Activated CD4-positive, alpha-beta T cell treated with anti-CD3 and anti-CD28 coated beads, Interleukin-2, amount 10 ng/mL, durations not matched to agents 7 days and 5 days (primary cell): ENCODE measurements at places on chromosomes 1 and 21.

DNA sequence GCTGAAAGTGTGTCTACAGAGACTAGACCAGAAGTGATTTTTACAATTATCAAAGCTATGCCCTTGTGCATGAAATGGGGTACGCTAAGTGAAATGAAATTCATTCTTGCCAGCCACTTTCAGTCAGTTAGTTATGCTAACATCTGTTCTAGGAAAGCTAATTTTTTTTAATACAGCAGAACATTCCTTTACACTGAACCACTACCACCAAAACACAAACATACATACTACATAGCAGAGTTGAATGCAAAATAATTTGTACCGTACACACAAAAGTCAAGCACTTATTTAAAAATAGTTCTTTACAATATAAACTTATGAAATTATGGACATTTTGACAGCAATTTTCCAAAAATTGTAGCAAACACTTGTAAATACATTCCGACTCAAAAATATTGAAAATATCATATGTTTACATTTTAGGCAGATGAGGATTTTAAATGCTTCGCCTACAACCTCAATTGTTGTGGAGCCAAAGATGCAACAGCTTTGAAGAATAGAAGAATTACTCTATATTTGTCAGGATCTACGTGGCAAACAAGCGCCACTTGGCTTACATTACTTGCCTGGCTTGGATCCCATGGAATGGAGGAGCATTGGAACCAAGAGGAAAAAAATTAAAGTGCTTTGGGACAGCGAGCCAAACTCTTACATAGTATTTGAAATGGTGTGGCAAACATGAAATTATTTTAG is 30.6 kb downstream of the WLS start:
- DNase-seq: no peak

DNA sequence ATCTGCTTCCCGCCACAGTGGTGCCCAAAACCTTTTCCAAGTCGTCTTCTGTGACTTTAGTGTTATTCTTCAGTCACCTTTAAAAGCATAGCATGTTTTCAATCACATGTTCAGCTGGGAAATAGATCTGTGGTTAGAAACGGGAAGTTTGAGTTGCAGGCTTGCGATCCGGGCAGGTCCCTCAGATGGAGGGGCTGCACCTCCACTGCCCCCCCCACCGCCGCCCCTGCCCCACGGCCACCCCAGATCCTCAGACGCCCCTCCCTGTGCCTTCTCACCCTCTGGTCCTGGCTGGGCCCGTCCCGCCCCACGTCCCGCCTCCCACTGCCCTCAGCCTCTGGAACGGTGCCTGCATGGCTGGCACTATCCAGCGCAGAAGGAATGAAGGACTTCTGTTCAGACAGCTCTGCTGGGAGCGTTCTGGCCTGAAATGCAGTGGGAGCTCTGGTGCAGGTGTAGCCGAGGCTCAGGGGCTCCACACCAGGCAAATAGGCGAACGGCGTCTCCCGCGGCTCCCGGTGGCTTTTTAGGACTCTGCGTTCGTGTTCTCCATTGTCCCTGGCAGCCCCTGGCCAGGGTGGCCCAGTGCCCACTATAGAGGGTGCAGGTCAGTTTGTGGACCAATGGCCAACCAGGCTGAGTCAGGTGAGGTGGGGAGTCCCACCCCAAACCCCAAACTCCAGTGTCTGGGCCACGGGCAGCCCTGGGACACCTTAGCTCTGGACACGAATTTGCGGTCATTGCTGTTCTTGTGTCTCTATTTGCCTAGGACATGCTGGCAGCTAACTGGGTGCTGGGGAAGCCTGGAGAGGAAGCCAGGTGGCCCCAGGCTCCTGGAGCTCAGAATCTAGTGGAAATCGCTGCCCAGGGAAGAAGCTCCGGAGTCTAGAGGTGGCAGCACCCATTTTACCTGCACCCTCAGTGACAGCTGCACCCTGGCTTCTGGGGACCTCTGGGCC is 67.1 kb downstream of the FAAP20 start:
- DNase-seq: no peak

DNA sequence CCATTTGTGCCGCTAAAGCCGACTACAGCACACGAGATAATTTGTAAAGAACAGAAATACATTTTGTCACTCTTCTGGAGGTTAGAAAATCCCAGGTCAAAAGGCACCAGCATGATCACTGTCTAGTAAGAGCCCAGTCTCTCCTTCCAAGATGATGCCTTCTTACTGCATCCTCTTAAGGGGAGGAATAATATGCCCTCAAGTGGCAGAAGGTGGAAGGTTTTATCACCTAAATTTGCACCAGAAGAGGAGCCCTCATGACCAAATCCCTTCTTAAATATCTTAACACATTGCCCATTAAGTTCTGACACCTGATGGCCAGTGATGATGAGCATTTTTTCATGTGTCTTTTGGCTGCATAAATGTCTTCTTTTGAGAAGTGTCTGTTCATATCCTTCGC is 326.7 kb upstream of the RGS18 start:
- DNase-seq: no peak

GRCh38 chr1:218617986-218618385 is 272.9 kb downstream of the TGFB2 start:
- DNase-seq: no peak

GRCh38 chr1:230490436-230490835 is 64.3 kb upstream of the PGBD5 start:
- DNase-seq: no peak

- DNase-seq: no peak
Measured at GRCh38 chr1:210724768-210725167, 396.1 kb downstream of the HHAT start.

- no peak for DNase-seq
Measured at GRCh38 chr21:36454093-36454531, 25.8 kb downstream of the CLDN14 start.

DNA sequence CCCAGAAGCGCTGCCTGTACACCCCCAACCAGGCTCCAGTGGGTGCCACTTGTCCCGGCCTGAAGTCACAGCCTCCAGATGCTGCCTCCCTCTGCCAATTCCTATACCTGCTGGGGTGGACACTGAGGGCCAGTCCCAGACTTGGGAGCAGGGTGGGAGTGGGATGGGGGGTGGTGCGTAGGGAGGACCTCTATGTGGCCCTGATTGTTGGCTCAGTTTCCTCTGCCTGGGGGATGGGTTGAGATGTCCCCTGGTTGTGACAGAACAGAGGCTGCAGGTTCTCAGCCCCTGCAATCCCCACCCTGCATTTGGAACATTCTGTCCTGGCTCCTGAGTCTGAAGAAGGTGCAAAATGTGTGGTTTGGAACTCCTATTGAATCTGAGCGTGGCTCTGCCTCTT is 27.2 kb downstream of the RAB7B start:
- DNase-seq: no peak

DNA sequence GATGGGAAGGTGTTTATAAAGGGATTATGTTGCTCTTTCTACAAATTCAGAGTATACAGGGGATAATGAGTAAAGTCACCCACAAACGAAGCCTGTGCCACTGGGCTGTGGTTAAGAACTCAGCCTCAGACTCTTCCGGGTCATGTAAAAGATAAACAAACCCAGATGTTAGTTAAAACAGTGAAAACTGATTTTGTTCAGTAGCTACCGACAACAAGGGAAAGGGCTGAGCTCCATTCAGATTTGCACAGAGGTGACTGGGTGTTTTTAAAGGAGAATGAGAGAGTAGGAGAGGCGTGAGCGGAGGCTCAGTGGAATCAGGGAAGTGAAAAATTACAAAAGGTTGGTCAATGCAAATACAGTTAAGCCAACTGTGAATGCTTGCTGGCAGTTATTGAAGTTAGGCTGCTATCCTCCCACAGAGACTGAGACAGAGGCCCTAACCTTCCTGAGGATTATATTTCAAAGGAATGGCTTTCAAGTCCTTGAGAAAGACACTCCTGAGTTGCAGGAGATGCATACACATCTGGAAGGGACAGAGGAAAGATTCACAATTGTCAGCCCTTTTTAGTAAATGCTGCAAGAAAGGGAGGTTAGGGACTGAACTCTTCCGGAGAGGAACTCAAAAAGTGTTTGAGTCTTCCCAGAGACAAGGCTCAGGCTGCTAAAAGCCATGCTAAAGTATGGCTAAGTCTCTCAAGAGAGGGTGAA is 29.9 kb upstream of the SAMD13 start:
- peak; percentile 29 for DNase-seq

DNA sequence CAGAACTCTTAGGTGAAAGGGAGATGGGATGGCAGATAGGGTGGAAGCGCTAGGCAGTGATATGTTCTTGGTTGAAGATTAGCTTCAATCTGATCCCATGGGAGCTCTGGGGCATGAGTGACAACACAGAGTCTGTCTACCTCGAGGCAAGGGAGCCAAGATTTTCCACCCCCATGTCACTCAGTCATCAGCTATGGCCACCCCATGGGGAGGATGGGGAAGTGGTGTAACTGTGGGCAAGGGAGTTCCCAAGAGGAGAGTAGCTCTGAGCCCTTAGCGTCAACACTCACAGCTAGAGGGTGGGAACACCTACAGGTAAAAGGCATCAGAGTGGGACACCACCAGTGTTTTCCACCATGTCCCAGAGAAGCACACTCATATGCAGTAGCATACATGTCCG is 30.3 kb upstream of the C1QA start:
- no peak for DNase-seq

DNA sequence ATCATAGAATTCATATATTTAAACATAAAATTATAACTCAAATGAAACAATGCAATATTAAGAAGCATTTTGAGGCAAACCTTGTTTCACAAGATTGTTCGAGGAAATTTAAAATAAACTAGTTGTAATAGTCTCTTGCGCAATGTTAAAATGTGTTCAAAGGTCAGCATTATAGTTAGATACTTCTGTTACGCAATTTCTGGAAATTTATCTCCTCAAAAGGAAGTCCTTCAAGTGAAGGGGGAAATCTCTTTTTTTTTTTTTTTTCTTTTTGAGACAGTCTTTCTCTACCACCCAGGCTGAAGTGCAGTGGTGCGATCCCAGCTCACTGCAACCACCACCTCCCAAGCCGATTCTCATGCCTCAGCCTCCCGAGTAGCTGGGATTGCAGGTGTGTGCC is 52.1 kb downstream of the FMO4 start:
- no peak for DNase-seq

- no peak for DNase-seq
Measured at GRCh38 chr1:75165264-75165663, 31.1 kb downstream of the LHX8 start.

DNA sequence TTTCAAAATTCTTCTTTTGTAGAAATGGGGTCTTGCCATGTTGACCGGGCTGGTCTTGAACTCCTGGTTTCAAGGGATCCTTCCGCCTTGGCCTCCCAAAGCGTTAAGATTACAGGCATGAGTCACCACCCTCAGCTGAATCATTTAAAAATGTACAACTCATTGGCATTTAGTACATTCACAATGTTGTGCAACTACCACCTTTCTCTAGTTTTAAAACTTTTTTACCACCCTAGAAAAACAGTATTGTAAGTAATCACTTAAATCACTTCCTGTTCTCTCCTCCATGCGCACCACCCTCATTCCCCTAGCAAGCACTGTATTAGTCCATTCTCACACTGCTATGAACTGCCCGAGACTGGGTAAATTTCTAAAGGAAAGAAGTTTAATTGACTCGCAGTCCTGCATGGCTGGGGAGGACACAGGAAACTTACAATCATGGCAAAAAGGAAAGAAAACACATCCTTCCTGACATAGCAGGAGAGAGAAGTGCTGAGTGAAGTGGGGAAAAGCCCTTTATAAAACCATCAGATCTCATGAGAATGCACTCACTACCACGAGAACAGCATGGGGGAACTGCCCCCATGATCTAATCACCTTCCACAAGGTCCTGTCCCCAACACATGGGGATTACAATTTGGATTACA is 14.4 kb upstream of the THEM5 start:
- no peak for DNase-seq

- no peak for DNase-seq
Measured at GRCh38 chr1:223837206-223837605, 8.5 kb downstream of the TP53BP2 start.

DNA sequence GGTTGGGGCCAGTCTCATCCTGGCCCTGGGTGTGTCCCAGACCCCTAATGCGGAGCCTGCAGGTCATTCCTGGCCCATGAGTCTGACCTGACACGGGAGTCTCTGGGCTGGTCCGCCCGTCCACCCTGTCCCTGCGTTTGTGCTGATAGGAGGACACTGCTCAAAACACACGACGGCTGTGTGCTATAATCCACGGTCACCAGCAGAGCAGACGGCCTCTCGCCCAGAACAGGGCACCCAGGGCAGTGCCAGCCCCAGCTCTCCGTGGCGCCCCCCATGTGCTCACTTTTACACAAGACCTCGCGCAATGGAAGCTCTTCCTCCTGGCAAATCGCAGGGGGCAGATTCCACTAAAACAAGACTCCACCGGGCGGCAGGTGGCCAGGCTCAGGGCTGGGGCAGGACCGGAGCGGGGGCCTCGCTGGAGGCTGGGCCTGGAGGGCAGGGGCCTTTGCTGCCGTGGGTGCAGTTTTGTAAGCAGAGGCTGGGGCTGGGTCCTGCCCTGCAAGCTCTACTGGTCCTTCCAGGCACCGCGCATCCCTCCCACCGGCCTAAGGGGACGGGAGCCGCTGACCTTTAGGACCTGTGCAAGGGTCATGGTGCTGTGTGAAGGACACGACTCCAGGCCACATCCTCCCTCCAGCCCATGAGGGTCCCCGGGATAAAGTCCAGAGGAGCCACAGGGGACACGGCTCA is 10.6 kb upstream of the SLC19A1 start:
- no peak for DNase-seq

GRCh38 chr1:63704443-63704842 is 69.4 kb upstream of the ROR1 start:
- no peak for DNase-seq

DNA sequence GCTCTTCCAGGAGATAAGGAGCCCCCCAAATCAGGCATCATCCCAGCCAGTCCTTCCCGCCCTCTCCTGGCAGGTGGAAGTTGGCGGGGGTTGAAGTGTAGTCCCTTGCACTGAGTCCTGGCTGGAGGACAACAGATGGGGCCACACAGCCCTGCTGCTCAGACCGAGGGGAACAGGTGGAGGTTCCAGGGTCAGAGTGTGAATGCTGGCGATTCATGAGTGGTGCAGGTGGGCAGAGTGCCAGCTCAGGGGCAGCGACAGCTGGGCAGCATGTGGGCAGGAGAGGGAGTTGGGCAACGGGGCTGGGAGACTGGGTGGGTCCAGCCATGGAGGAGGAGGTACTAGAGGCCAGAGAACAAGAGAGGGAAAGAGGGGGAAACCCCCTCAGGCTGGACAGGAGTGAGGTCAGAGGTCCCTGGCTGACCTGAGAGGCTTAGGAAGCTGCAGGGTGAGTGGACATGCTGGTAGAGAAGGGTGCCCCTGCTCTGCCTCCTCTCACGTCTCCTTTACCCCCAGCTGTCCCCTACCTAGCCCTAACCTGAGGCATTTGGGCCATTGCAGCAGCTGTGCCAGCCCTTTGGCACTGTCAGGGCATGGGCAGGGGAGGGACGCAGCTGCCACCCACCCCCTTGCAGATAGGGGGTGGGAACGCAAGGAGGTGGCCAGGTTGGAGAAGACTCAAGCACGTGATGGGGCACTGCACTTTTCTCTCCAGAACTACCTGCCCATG is 11.3 kb upstream of the ADORA1 start:
- DNase-seq: no peak

GRCh38 chr1:16391411-16391810 is 24.4 kb downstream of the SZRD1 start:
- no peak for DNase-seq

DNA sequence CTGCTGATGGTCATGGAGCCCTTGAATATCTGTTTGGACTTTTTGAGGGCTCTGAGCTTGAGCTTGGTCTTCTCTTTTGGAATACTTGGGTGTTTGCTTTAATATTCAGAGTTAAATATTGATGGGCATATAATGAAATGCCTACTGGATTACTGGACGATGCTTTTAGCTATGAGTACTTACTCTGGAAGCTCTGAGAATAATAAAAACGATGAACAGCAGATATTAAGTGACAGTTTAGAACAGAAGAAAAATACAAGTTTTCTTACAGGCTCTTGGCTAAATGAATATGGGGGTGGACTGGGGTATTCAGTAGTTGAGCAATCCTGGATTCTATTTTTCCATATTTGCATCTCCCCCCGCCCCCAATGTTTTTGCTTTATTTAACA is 20.7 kb downstream of the GALNT2 start:
- DNase-seq: no peak
